ENCODE measurements at places on chromosomes 12 and 14.

- DNase-seq = peak; percentile 5
These were observed 12.1 kb upstream of the LTA4H start for GRCh38 chr12:96047229-96048211.

GRCh38 chr14:105145381-105146180 lies 23.0 kb downstream of the JAG2 start:
- no peak for DNase-seq

DNA sequence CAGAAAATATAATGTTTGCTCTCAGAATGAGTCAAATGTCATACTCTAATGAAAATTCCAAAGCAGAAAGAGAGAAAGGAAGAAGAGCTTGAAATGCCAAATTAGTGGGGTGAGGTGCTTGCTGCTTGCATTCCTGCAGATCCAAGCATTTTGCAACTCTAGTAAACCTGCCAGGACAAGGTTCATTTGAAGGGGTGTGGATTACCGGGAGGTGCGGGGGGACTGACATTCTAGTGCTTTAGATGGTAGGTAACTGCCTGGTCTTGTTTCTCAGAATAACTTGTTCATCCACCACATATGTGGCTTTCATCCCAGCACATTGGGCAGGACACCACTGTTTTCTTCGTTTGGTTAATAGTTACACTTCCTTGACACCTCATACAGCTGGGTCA lies 144.4 kb downstream of the AKAP6 start:
- DNase-seq = no peak

DNA sequence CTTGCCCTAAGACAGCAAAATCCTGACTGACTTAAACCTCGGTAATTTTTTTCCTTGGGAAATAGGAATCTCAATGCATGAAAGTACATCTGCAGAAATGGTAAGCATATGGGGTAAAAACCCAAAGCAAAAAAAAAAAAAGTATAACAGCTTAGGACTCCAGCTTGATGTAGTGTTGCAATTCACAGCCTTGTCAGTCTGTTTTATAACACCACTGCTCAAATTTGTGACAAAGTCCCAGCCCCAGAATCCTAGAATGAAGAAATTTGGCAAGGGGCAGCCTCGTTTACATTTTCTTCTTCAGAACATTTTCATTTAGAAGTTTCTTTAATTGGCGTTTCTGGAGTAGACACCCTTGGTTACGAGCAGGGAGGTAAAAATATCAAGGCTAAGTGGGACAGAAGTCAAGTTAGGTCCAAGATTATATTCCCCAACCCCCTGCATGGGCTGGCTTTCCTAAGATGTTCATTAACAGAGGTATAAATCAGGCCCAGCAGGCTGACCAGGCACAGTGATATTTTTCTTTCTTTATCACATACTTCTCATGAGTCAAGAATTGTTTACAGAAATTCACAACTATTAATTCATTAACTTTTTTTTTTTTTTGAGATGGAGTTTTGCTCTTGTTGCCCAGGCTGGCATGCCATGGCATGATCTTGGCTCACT lies 424.0 kb downstream of the RMST start:
- no peak for DNase-seq

Measured in NCI-H1436 treated with DMSO at 0.1 percent for 48 hours (cell line).